NCI-H1048 (cell line): ENCODE measurements at places on chromosomes 16 and 17.

DNA sequence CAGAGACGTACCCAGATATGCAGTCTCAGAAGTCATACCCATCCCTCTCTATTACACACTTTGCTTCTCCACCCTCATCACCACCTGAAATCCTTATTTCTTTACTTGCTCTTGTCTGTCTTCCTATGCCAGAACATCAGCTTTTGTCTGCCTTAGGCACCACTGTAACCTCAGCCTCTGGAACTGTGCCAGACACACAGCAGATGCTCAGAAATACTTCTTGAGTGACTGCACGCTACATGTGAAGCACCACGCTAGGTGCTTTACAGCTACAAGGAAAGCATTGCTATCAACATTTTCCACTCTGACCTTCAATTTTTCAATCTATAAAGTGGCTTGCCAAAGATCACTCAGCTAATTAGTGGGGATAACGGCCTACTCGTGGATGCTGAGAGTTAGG is 226.8 kb downstream of the CHD9NB start:
- DNase-seq, result no peak

GRCh38 chr16:55955845-55956244 is 80.7 kb upstream of the CES5A start:
- no peak for DNase-seq

- no peak for DNase-seq
These were observed 41.2 kb downstream of the MEAK7 start for GRCh38 chr16:84463221-84463620.

- DNase-seq, result no peak
These were observed 1.1 kb upstream of the DNAJC7 start for GRCh38 chr17:42018339-42018738.

DNA sequence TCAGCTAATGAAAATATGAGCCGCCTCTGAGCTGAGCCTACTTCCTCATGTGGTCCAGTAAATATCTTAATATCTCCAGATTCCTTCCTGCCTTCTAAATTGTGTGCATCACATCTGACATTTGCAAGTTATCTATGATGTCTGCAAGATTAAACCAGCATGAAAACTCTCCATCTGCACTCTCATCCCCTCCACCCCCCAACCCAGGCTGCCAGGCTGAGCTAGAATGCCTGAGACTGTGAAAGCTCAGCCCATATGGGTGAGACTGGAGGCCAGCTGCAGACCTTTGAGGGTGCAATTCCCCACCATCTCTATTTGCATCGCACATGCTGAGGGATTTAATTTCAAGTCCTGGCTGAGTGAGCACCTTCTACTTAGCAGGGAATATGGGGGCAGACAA is 82.8 kb downstream of the ASIC2 start:
- DNase-seq, result no peak

DNA sequence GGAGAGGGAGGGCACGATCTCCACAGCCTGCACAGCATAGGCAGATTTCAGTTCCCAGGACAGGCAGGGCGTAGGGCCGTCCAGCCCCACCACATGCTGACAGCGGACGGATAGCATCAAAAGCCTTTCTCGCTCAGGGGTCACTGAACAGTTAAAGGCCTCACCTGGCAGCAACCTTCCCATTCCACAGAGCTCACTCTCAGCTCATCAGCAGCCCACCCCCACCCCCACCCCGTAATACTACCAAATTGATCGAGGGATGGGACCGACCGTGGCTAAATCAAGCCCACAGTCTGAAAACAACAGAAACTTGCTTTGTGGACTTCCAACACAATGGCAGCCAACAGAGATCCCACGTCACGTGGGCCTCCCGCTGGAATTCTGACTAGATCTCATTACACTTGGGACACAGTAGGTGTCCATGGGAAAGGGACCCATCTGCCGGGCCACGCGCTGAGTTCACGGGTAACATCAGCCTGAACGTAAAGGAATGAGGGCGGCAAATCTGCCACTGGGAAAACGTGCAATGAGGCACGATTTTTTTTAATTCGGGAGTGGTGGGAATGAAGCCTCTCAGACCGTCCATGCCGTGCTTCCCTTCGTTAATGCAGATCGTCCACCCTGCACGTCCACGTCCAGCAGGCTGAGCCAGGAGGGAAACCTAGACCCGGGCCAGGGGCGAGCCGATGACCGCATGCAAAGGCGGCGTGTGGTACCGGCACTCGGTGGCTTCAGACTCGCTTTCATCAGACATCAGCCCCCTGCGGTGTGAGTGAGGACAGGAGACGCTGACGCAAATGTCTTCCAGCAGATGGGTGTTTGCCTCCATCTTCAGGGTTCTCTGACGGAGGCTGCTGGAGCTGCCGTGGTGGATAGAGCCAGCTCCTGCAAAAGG is 92.1 kb downstream of the TBC1D16 start:
- no peak for DNase-seq

DNA sequence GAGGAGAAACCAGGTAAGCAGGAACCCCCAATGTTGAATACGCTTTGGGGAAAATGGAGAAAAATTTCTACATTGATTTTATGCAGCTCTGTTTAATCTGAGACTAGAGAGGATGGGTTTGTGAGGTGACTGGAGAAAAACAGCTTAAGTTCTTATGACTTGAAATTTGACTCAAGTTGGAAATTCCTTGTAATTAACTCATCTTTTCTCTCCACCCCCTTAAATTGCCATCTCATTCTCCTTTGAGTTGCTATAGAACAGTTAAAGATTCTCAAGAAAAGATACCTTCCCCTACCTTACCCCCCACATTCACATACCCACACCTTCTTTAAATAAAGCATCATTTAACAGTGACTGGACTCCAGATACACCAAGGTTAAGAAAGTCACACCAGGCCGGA is 24.2 kb downstream of the ZNRF1 start:
- no peak for DNase-seq

DNA sequence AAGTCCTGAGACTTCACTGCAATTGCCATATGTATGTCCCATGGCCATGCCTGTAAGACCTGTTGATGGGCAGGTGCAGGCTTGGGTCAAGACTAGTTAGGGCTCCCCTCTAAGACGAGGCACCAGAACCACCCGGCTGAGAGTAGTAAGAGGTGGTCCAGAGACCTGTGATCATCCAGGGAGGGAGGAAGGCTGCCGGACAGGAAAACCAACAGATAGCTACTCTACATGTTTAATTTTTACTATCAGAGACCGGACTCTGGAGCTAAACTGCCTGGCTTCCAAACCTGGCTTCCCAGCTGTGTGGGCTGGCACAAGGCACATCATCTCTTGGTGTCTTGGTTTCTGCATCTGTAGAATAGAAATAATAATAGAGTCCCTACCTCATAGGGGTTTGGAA is 73.0 kb downstream of the ERCC4 start:
- DNase-seq, result no peak

- no peak for DNase-seq
These were observed 94.6 kb upstream of the GSE1 start for GRCh38 chr16:85518398-85519049.

DNA sequence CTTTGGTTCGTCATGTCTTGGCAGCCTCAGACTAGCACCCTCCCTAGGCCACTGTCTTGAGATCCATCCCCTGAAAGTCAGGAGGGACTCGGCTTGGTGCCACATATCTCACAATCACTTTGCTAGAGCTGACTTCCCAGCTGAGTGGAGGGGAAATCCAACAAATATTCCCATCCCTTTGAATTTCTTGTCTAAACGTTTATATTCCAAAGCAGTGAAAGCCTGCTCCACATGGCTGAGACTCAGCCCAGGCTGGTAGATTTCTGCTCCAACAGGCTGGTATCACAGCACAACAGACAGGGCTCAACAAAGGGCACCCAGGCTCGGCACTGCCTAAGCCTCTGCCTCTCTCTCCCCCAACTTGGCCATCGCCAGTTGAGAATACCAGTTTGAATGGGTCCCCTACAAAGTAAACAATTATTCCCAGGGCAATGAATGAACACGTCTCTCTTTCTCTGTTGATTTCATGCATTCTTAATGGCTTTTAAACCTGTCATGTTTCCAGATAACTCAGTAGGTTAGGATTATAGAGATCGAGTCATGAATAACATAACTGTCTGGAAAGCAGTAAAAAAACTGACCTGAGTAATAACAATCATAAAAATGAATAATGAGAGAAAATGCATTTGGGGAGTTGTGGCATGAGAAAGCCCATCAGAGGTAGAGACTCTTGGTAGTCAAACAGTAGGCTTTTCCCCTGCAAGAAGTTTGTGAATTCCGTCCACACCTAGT is 1.0 kb downstream of the KRT13 start:
- DNase-seq, result no peak

DNA sequence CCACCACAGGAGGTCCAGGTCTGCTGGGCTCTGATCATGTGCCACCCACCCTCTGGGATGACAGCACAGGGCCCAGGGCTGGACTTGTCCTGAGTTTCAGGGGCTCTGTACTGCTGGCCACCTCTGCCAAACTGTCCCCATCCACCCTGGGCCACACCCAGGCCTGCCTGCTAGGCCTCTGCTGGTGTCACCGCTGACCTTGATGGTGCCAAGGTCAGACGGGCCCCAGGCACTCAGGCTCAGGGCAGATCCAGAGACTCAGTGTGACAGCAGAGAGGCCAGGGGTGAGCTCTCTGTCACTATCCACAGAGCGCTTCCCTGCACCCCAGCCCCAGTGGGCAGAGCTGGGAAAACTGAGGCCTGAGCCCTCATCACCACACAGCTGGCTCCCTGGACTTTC is 75.6 kb downstream of the RMI2 start:
- no peak for DNase-seq

DNA sequence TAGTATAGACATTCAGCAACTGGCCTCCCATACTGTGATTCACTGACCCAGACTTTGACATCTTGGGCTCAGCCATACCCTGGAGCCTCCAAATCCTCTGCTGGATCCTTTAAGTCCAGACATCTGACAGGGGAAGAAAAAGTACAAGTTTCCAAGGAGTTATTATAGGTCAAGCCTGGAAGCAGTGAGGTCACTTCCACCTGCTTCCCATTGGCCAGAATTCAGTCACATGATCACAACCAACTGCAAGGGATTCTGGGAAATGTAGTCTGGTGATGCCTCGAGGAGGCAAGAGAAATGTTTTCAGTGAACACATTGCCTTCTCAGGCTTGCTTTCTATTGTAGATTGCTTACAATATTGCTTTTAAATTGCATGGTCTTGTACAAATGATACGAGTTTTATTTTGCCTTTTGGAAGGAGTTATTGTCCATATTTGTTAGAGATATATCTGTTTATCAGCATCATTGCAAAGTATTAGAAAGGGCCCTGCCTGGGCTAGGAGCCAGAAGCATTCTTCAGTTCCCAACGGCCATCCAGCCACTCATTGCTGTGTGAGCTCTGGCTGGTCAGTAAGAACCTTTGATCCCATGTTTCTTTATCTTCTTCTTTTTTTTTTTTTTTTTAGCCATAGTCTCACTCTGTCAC is 696.9 kb downstream of the WWOX start:
- DNase-seq, result no peak

GRCh38 chr16:23700509-23700908 is 12.5 kb downstream of the ERN2 start:
- no peak for DNase-seq

DNA sequence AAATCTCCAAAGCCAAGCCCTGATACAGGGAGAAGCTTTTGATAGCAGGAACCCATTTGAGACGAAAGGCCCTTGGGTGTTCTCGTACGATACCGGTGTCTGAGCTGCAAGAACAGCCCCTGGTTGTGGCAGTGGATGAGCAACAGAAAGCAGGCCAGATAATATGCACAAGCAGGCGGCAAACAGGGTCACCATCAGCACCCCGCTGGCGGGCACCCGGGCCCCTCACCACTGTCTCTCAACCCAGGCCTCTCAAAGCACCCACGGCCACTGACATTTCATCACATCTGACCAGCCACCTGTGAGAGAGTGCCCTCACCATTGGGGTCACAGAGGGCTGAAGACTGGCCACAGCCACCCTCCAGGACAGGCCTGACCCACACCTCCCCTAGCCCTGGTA is 230.4 kb downstream of the C16orf78 start:
- no peak for DNase-seq

GRCh38 chr17:13647543-13648021 is 45.9 kb upstream of the HS3ST3A1 start:
- no peak for DNase-seq

- no peak for DNase-seq
These were observed 4.4 kb upstream of the DHX40 start for GRCh38 chr17:59561042-59561441.

DNA sequence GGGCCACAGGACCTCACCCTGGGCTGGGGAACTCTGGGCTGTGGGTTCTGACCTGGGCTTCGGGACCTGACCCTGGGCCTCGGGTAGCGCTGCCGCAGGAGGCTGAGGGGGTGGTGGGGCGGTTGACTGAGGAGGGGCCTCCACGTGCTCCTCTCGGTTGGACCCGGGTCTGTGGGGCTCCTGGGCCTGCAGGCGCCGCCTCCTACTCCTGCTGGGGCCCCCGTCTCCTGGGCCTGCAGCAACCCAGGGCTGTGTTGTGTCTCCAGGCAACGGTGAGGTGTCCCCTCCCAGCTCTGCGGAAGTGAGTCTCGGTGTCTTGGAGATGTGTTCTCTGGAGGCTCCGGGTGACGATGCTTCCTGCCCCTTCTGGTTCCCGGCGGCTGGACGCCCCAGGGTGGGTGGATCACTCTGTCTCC is 41.5 kb upstream of the GNG13 start:
- no peak for DNase-seq

DNA sequence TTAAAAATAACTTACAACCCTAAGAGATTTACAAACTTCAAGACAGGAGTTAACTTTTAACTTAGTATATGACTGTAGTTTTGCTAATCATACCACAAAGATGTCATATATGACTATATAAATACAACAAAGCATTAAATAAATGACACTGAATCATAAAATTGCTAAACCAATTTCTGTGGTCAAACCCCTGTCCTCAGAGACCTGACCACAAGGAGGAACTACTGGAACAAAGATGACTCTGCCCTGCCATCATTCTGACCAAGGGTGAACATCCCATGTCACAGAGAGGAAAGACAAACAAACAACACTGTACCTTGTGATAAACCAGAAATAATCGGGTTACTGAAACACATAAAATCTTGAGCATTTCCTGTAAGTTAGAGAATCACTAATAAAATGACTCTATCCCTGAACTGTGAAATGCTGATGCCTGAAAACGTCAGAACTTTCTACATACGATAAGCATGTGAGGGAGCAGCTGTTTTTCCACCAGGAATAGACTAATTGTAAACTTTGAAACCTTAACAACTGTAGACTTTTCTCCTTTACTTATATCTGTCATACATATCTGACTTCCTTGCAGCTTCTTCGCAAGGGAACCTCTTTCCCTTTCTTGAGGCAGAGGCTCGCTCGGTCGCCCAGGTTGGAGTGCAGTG is 47.9 kb downstream of the WDR59 start:
- DNase-seq, result no peak

DNA sequence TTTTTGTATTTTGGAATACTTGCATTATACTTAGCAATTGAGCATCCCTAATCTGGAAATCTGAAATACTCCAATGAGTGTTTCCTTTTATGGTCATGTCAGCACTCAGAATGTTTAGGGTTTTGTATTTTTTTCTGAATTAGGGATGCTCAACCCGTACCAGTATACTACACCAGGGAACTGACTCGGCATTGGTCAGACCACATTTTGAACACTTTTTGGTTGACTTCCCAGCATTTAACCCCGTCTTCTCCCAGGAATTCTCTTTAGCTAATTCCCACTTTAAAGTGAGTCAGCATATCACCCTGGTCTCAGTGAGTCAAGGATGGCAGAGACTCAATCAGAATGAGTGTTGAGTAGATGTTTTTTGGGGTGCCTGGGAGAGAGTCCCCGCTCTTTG is 177.9 kb downstream of the SPECC1 start:
- DNase-seq, result no peak
